ENCODE measurements at places on chromosomes 3 and 15.

- no peak for DNase-seq
Observed at GRCh38 chr3:173886-174285, 22.7 kb upstream of the CHL1 start.

GRCh38 chr3:160478338-160478737, 28.8 kb upstream of the TRIM59 start:
- no peak for DNase-seq

DNA sequence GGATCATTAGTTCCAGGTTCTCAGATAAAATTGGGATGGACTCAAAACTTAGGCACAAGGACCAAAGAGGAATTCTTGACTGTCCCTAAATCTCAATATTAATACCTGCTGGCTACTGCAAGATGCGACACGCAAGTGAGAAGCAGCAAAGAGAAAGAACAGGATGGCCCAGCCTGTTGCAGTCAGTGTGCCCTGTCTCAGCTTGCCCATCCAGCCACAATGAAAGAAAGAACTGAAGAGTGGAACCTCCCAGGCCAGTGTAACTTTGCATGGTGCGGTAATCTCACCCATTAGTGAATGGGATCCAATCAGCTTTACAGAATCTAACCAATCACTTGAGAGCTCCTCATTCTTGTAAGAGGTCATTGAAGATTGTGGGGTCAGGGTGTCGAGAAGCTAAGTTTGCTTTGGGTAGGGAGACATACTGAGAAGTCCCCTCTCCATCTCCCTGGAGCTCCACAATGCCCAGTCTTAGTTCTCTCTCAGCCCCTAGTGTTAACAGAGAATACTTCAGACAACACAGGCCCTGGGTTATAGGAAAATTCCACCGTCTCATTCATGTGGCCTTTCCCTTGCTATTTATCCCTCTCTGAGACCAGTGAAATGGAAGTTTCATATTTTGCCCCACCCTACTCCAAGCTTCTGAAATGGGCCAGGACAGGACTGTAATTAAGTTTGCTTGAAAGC, 3.2 kb upstream of the SLC9A9 start:
- no peak for DNase-seq

DNA sequence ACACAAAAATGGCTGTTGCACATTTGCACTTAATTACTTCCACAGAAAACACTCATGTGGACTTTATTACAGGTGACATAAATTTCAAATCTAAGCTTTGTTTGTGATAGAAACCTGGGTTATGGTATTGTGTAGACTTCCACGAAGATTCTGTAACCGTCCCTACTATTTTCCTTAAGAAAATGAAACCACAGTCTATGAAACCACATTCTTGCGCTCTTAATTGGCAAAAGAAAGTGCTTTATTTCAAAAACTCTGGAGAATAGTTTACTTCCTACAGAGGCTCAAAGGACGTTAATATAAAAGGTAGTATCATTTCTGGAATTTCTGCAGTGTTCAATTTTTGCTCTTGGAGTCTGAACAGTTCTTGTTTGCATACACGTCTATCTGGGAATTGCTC, 123.4 kb downstream of the TIGIT start:
- DNase-seq: no peak

DNA sequence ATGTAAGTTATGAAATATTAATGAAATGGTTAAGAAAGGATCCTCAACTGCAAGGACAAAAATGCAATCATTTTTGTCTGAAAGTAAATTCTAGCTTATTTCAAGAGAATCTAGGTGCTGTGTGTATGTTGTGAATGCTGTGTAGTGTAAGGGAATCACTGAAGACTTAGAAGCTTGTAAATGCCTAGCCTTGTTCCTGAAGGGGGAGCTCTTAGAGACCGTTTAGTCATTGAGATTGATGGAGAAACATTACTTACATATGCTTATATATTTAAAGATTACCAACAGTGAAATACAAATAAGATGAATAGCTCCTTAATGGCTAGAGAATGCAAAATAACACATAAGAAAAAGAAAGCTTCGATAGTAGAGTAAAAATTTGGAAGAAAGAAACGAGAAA, 67.9 kb downstream of the CNTN4 start:
- DNase-seq: no peak

GRCh38 chr15:33654860-33655259, 313.4 kb upstream of the CHRM5 start:
- DNase-seq: peak; percentile 81

- no peak for DNase-seq
Observed at GRCh38 chr15:94131875-94132274, 99.5 kb upstream of the MCTP2 start.

GRCh38 chr3:182971637-182972036, 8.7 kb downstream of the DCUN1D1 start:
- DNase-seq: no peak

DNA sequence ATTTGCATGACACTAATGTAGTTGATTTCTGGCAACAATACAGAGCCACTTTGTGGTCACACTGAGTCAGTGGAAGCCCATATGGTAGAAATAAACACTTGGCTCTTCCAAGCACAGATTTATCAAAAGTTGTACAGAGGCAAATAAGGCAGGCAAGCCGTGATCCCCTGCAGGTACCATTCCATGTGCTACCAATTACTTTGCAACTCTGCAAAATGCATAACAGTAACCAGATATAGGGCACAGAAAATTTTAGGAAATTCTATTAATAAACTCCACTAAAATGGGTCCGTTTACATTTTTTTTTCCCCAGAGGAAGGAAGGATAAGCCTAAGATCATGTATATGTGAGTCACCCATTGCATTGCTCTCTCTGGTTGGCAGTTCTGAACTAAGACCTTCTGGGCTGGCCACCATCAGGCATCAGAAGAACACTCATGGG, 103.1 kb upstream of the PTX3 start:
- no peak for DNase-seq

DNA sequence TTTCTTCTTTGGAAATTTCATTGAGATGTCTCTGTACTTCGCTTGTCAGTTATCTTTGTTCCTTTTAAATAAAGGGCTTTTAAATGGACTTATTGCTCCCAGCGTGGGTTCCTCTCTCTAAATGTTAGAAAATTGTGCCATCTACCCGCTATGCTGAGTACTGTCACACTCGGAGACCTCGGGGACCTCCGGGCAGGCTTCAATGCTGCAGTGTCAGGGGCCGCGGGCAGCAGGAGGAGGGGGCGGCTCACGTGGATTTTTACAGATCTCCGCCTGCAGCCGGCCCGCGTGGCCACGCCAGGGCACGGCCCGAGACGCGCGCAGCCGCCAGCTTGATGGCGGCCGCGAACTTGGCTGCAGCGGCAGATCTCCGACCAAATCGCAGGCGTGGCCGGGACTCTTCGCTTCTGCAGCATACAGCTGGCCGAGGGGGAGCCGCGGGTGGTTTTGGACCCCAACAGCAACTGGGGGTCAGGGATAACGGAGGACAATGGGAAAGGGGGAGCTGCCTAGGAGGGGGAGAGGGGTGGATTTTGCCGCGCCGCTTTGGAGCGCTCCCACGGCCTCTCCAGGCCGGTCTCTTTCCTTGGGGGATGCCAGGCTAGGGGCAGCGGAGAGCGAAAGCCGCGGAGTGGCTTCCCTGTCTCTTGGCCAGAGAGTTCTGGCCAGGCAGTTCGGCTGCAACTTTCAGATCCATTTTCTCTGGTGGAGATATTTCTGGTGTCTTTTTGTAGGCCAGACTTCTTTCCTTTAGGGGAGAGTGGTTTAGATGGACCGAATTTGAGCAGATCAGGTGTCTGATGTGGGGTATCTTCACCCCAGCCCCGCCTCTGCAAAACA, 15.3 kb downstream of the NR2F2 start:
- peak; percentile 86 for DNase-seq

GRCh38 chr3:197174927-197175326, 123.5 kb downstream of the DLG1 start:
- DNase-seq: no peak

DNA sequence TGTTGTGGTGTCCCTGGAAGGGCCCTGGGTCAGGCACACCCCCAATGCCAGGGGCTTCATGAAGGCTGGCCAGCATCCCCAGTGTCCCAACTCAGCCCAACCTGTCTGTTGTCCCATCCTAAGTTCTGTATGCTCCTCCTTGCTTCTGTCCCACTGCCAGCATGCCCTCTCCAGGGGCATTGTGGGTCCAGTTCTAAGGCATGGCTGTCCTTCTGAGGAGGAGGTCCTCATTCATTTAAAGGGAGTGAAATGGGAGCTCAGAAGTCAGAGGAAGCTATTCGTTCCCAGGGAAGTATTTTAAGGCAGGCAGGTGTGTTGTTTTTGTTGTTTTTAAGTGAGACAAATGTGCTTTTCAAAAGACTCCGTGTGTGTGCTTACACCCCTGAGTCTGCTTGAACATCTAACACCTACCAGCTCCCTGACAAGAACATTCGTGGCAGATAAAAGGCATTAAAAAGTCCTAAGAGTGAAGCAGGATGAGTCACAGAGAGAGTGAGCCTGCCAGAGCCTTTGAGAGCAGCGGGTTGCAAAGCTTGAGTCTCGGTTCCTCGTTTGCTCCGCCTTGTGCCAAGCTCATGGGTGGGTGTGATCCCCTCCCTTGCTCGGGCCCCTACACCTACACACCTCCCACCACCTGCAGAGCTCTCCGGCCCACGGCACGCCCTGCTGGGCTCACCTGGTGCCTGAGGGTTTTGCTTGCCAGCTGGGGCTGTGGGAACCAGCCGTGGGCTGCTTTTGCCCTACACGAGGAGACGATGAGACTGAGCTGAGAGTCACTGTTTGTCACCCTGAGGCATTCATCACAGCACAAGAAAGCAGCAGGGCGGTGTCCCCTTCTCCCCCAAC, 183.4 kb upstream of the TOPAZ1 start:
- DNase-seq: no peak

DNA sequence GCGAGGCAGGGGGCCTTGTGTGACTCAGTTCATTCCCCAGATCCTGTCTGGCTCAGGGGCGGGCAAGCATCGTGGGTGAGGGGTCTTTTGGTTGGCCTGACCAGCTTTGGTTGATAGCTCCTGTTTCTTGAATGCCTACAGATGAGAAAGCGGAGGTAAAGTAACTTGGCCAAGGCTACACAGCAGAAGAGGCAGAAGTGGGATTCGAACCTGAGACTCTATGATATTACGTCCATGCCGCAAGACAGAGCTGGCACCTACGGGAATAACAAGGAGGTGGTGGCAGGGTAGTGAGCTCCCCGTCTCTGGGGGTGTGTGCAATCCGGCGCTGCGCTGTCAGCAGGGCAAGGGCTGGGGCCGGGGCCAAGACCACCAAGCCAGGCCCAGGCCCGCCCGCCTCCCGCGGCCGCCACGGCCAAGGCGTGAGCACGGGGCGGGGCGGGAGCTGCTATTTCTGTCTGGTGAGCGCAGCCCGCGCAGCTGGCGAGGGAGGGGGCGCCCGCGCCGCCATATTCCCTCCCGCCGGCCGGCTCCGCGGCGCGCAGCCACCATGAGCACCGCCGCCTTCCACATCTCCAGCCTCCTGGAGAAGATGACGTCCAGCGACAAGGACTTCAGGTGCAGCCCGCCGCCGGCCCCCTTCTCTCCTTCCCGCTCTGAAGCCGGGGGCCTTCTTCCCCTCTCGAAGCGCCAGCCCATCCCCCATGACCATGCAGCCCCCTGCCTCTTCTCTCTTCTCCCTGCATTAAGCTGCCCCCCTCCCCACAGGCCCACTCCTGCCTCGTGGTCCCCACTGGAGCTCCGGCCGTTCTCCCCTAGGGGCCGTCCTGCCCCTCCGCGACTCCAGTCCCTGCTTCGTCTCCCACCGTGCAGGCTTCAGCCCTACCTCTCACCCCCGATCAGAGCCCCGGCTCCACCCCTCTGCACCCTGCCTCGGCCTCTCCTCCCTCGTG, at the start of gene CAND2:
Gene CAND2 (plus strand): TSS at position 510 of the 953 bp plus-strand sequence. CDS start 41 bp downstream, at position 551.
- peak; percentile 14 for DNase-seq

- DNase-seq: no peak
Observed at GRCh38 chr3:171494457-171495109, 34.4 kb upstream of the TNIK start.

DNA sequence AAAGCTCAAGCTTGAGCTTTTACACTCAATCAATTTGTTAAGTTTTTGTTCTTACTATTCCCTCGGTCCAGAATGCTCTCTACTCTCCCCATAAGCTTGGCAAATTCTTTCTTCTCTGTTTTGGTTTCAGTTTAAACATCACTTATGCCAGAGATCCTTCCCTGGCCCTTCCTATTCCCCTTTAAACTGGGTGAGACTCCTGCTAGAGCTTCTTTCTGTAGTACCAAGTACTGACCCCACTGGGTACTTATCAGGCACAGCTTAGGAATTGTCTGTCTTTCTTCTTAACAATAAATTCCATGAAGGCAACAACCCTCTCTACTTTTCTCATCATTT, 76.7 kb upstream of the PHLDB2 start:
- no peak for DNase-seq

DNA sequence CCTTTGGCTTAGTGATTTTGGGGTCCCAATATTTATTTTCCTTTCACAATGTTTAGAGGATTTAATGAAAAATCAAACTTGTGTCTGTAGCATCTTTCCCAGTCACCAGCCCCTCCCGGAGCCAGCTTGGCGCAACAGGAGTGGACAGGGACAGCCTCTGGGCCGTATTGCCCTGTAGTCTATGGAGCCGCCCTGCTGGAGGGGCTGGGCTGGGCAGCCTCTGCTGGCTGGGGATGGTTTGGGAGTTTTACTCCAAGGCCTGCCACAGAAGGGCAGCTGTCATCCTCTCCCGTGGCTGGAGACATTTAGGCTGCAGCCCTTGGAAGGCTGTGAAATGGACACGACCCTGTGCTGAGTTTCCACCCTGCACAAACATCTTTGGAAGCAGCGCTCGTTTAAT, 89.4 kb upstream of the RGMA start:
- no peak for DNase-seq

GRCh38 chr3:50430950-50431435, 71.7 kb upstream of the TMEM115 start:
- DNase-seq: no peak

GRCh38 chr3:190458040-190458439, 8.3 kb upstream of the TMEM207 start:
- DNase-seq: no peak

- DNase-seq: no peak
Observed at GRCh38 chr3:167198949-167199600, 181.0 kb downstream of the ZBBX start.

GRCh38 chr15:34284937-34285336, 52.6 kb downstream of the SLC12A6 start:
- no peak for DNase-seq

- DNase-seq: no peak
Observed at GRCh38 chr15:92524874-92525565, 130.6 kb downstream of the FAM174B start.

DNA sequence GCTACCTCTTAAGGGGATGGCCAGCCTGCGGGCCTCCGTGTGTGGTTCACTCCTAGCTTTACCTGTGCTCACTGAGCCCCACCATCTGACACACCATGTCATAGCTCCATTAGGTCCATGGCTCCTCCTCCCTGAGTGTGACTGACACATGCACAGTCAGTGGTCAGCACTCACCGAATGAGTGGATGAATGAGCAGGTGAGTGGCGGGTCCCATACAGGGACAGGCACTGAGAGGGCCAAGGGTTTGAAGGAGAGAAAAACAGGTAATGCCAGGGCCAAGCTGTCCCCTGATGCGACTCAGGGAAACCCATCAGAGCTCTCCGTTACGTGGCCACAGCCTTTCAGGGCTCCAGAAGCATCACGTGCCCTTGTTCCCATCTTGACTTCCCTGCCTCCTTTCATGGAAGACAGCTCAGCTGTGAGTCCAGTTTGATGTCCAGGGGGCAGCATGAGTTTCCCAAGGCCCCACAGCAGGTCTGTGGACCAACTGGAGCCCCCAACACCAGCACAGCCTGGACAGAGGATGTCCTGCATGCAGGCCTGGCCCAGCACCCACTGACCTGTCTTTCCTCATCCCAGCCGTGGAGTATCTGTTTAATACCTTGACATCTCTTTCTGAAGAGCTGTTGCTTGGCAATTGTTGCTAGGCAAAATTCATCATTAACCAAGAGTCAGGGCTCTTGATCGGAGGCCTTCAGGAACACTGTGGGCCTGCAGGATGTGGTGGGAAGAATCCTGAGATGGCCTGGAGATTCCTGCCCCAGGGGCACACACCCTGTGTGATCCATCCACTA, 84.4 kb downstream of the PLXNA1 start:
- DNase-seq: no peak

Data from NCI-H524 (cell line).